AG10803 (cell line): ENCODE measurements at places on chromosomes 12 and 14.

DNA sequence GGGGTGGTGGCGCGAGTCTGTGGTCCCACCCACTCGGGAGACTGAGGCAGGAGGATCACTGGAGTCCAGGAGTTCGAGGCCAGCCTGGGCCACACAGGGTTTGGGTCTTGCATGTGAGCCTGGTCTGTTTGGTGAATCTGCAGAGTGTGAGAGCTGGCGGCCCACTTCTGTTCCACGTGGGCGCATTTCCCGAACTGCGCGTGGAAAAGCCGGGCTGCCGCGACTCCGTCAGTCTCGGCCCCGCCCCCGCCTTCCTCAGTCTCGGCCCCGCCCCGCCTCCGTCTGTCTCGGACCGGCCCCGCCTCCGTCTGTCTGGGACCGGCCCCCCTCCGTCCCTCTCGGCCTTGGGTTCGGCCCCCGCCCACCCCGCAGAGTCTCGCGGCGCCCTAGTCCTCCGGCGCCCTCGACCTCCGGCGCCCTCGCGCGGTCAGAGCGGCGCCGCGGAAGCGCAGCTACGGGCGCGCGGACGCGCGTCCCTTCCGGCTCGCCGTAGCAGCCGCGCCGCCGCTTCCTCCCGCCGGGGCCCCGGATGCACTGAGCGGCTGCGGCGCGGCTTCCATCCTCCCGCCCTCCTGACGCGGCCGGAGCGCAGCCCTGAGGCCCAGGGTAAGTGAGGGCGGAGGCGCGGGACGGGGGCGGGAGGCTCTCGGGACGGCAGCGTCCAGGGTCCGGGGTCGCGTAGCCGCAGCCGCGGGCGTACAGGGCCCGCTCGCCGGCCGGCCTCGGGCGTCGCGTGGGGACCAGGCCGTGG is at the start of gene EP400:
EP400 (plus strand) TSS at position 512 of the 751 bp plus-strand sequence. CDS start 10,678 bp downstream, outside the sequence.
- peak; percentile 92 for DNase-seq

- no peak for DNase-seq
Measured at GRCh38 chr14:93943052-93943451, 15.9 kb downstream of the FAM181A start.

DNA sequence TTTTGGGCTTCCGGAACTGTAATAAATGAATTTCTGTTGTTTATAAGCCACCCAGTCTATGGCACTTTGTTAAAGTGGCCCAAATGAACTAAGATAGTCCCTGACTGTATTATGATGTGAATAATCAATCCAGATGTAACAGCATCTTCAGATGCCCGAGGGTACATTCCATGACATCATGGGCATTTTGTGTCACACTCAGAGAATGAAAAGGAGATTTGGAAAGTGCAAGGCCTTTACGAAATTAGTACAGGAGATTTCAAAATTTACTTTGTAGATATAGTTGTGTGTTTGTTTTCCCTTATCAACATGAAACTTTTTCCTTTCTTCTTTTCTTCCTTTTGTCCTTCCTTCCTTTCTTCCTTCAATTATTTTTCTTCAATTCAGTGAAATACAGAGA is 54.2 kb upstream of the AMIGO2 start:
- no peak for DNase-seq

- DNase-seq, result peak; percentile 54
Measured at GRCh38 chr14:34029921-34030334, 79.1 kb upstream of the EGLN3 start.

GRCh38 chr14:99708449-99708848 is 24.4 kb downstream of the CYP46A1 start:
- no peak for DNase-seq

GRCh38 chr12:96134200-96134599 is 60.0 kb upstream of the ELK3 start:
- DNase-seq, result no peak

DNA sequence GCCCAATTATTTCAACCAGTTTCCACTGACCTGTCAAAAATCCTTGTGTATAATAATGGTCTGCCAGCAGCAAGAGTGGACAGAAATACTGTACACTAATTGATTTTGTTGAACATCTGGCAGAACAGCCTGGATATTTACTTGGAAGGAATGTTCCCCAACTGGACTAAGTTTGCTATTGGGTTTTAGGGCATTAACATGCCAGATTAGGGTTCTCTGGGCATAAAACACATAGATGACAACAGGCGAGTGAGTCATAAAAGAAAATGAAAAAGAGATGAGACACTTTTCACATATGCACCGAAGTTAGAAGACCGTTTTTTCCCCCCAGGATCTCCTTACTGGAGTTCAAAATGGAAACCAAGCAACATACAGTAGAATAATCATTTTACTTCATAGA is 236.3 kb upstream of the NAV3 start:
- DNase-seq, result peak; percentile 76
